Cardiac septum (tissue), 1 donor: ENCODE measurements at places on chromosomes 12 and 14.

DNA sequence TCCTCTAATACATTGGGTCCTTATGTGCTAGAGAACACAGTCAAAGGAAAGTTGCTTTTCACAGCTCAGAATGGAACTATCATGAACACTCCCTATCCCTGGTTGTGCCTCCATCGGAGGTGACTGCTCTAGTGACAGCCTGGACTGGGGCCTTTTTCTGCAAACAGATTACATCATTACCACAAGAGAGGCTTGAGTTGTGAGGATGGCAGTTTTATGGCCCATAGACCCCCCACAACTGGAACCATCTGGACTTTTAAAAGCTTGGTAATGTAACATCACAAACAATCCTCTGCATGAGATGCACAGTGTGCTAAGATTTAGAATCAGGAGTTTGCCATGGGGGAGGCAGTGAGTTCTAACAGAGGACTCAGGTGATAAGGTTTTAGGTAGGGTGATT, 46.6 kb upstream of the WSCD2 start:
- no peak for DNase-seq

DNA sequence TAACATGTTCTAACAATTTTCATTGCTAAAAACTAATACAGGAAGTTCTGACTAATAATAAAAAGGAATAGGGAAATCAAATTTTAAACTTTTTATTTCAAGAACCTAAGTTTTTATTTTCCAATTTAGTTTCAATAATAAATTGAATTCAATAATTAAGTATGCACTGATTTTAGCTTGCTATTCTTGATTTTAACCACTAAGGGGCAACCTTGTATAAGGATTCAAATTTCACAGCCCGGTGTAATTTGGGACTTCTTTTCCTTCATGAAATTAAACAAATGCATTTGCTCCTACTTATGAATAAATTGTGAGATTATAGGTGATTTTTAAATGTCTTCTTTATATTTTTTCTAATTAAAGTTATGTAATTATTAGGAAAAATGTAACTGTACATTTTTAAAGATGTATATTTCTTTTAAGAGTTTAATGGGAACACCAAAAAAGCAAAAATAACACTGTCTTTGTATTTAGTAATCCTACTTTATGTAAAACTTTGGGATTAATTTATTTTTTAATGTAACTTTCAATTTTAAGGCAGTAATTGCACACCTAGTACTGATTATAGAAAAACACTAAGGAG, 241.4 kb upstream of the PDZRN4 start:
- DNase-seq: no peak

- peak; percentile 79 for DNase-seq
These were observed 114.5 kb upstream of the NCOR2 start for GRCh38 chr12:124681779-124682391.

- no peak for DNase-seq
These were observed 299.1 kb downstream of the BTG1 start for GRCh38 chr12:91846466-91847055.

- DNase-seq: no peak
These were observed 73.7 kb upstream of the CISTR start for GRCh38 chr12:53825246-53826081.

DNA sequence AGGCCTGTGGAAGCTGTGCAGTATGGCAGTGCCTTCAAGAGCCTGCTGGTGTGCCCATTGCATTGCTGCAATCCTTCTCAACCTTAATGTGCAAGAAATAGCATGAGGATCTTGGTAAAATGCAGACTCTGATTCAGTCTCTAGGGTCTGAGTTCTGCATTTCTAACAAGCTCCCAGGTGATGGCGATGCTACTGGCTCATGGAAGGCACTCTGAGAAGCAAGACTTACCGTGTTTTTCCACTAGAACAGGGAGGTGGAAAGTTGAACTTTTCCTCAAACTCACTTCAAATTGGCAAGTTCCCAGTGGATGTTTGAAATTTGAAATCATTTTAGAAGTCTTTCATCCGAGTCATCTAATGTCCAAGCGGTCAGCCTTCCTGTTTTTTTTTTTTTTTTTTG, 55.5 kb downstream of the MYRFL start:
- no peak for DNase-seq

- DNase-seq: no peak
These were observed 9.6 kb upstream of the PTPRB start for GRCh38 chr12:70646850-70647249.

GRCh38 chr12:52944683-52945388, 4.1 kb upstream of the KRT18 start:
- DNase-seq: no peak
